ENCODE measurements at places on chromosomes 7 and 10.
A peak's percentile ranks its signal among the peaks of the same experiment; 100 is the strongest.

GRCh38 chr7:110604885-110605284 lies 486.0 kb upstream of the LRRN3 start:
- no peak for DNase-seq

DNA sequence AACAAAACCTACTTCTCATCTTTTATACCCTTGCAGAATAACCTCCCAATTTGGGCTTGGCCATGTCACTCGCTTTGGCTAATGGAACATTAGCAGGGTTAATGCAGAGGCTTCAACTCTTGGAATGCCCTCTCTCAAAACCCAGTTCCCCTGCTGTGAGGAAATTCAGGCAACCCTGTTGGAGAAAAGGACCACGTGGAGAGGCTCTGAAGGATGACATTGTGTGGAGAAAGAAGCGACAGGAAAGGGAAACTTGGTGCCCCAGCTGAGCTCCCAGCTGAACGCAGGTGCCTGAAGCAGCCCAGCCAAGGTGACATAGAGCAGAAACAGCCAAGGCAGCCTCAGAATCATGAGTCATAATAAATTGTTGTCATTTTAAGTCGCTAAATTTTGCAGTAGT lies 214.2 kb upstream of the GHITM start:
- DNase-seq = no peak

- DNase-seq = no peak
Measured at GRCh38 chr7:146645383-146645976, 528.9 kb downstream of the CNTNAP2 start.

- DNase-seq = no peak
Measured at GRCh38 chr10:132616996-132617736, 79.6 kb downstream of the INPP5A start.

GRCh38 chr10:44010873-44011602 lies 362.4 kb upstream of the ZNF32 start:
- DNase-seq = no peak

DNA sequence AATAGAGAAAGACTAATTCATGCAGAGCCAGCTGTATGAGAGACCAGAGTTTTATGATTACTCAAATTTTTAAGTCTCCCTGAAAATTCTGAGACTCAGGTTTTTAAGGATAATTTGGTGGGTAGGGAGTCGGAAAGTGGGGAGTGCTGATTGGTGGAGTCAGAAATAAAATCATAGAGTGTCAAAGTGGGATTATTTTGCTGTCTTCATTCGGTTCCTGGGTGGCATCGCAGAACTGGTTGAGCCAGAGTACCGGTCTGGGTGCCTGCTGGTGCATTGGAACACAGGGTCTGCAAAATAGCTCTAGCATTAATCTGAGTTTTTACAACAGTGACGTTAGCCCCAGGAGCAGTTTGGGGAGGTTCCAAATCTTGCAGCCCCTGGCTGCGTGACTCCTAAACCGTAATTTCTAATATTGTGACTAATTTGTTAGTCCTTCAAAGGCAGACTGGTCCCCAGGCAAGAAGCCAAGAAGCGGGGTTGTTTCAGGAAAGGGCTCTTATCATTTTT lies 32.4 kb downstream of the GPRIN2 start:
- no peak for DNase-seq

- no peak for DNase-seq
Measured at GRCh38 chr7:6631605-6632004, 5.5 kb upstream of the ZNF316 start.

GRCh38 chr7:144784943-144785342 lies 50.9 kb downstream of the TPK1 start:
- DNase-seq = peak; percentile 10
